Stimulated activated CD4-positive, alpha-beta T cell treated with anti-CD3 and anti-CD28 coated beads, Interleukin-4, amount 100 ng/mL, for 4 hours (primary cell): ENCODE measurements at places on chromosomes 6 and 20.

DNA sequence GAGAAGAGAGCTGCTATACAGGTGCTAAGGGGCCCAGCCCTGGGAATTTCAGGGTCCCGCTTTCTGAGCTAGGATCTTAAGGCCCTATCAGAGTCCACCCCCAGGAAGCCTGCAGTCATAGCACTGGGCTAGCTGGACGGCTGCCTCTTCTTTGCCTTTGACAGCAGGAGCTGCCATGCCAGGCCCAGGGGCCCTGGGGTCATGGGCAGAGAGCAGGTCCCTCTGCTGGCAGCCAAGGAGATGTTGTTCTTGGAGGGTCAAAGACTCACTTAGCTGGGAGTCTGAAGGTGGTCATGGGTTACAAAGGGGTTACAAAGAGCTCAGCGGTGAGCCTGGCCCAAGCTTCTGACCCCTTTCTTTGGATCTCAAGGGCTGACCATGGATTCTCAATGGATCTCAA, 52.7 kb downstream of the RPP21 start:
- DNase-seq, result no peak

DNA sequence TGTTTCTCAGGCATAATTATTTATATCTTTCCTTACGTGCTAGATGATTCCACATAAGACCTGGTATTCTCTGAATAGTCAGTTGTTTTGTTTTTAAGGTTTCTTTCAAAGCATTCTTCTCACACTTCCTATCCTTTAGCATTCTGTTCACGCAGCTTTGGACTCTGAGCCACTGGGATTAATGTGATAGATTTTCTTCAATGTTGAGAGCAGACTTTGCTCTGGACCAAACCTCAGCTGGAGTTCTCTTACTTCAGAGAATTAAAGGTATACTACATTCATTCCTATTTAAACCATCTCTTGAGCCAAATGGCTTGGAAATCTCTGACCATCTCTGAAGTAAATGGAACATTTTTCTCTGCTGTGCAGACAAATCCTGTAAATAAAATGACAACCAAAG, 70.7 kb upstream of the TRAF3IP2 start:
- DNase-seq, result no peak

GRCh38 chr6:9404351-9405146, 969.2 kb upstream of the SLC35B3 start:
- DNase-seq, result no peak

DNA sequence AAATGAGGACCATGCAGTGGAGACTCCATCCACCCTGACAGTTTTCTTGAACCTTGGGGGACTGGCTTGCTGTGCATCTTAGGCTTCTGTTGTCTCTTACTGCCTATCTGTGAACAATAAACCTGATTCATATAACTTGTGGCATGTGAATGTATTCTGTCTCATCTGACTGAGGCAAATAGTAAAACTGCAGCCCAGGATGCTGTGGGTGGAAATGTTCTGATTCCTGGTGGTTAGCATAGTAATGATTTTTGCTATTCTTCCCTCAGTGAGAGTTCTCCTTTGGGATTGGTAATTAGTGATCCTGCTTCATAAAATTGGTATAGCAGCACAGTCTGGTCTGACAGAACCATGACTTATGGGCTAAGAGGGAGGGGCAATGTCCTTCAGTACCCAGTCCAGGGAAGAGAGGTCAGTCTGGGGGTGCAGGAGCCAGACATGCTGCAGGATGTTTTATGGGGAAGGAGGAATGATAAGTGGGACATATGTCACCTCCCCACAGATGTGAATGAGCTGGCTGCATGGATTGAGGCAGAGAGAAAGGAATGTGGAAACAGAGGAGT, 147.1 kb downstream of the OR2B2 start:
- no peak for DNase-seq

GRCh38 chr20:49452011-49452482, 30.4 kb downstream of the KCNB1 start:
- DNase-seq, result no peak

- peak; percentile 74 for DNase-seq
These were observed 8.1 kb upstream of the ATXN1 start for GRCh38 chr6:16769131-16769985.

- DNase-seq, result no peak
These were observed 13.8 kb downstream of the SYNGAP1 start for GRCh38 chr6:33433544-33434191.

GRCh38 chr20:19986419-19986818, 30.7 kb upstream of the NAA20 start:
- DNase-seq, result no peak

DNA sequence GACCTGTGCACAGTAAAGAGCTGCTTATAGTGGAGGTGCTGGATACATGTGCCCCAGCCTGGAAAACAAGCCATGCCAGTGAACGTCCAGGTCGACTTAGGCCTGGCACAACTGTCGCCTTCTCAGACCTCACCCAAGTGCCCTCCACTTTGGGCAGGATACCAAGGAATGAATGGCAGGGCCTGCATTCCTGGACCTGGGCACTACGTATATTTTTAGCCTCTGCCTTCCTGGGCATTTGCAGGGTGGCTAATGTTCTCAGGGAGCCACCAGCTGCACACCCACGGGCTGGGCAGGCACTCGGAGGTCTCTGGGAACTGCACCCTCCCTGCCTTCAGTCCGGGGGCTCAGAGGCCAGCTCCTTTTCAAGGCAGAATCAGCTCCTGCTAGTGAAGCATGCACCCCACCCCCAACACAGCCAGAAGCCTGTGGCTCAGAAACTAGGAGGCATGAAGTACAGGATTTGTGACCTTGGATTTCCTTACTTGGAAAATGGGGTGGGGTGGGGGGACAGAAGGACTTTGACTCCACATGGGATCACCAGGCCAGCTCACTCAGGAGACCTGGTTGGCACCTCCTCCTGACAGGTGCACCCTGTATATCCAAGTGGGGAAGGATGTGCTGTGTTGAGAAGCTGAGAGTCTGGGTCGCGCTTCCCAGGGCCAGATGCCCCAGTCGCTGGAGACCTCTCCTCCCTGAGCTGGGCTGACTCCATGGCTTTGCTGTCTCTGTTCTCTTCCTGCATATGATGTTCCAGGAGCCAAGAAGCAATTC, 2.5 kb upstream of the LSM14B start:
- DNase-seq, result no peak

- DNase-seq, result no peak
These were observed 211.9 kb downstream of the OR2B2 start for GRCh38 chr6:27700337-27700736.

DNA sequence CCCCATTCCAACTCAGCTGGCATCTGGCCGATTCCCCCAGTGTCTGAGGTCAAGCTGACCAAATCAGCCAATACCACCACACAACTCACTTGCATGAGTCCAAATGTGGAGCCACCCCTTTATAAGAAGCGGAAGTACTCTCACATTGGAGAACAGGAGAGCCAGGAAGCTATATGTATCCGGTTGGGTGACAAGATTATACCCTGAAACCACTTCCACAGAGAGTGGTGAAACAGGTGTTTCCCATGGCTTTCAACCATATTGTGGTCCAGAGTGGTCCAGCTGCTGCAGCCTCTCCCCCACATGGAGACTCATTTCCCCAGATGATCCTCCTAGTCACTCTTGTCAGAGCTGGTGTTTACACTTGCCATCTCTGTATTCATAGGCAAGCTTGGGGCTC, 24.0 kb upstream of the SERINC1 start:
- no peak for DNase-seq

GRCh38 chr6:149939909-149940671, 1.7 kb upstream of the ULBP2 start:
- no peak for DNase-seq

DNA sequence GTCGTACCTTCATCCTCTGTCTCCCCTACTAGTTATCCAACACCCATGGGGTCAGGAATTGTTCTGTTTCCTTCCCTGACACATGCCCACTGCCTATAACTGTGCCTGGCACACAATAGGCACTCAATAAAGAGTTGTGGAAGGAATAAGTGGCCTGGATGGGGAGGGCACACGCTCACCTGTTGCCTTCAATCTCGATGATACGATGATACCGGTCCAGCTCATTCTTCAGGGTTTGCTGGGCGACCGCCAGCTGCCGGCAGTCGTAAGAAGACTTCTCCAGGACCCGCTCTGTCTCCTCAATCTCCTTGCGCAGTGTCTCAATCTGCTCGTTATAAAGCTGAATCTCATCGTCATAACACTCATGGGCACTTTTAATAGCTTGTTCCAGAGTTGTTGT, 32.5 kb downstream of the BFSP1 start:
- no peak for DNase-seq

GRCh38 chr20:32281711-32282110, 4.3 kb downstream of the KIF3B start:
- DNase-seq, result peak; percentile 4

DNA sequence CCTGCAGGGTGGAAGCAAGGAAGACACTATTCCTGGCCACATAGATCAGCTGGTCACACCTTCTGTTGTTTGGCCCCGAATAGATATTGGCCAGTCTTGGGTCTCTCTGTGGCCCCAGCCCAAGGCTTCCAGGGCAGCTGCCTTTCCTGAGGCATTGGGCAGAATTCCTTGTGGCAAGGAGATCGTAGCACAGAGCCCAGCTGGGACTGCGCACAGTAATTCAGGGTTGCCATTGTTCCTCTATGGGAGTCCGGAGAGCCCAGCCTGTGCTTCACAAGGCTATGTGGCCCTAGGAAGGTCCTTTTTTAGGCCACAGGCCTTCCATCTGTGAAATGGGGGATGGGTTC, 6.9 kb downstream of the SGK2 start:
- no peak for DNase-seq

DNA sequence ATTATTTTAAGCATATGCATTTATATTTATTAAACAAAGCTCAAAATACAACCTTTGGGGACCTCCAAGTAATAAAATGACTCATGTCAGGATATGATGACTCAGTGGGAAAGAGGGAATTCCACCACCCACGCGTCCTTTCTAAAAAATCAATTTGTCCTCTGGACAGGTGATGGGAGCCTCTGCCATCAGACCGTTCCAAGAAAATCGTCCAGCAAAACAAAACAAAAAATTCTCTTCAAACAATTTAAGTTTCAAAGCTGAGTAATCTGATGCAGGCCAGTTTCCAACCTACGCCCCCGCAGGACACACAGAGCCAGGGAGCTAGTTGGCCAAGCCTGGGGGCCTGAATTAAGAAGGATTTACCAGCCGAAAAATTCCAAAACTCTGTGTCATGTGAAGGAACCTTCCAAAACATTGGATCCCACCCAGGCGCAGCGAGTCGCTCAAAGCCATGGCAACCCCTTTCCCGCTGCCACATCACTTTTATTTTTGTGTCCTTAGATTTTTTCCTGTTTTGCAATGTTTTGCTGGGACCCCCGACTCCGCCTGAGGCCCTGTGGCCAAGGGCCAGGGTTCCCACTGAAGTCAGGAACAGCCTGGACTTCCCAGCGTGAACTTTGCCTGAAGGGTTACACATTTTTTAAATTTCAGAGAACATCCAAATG, 95.3 kb downstream of the NFATC2 start:
- no peak for DNase-seq

DNA sequence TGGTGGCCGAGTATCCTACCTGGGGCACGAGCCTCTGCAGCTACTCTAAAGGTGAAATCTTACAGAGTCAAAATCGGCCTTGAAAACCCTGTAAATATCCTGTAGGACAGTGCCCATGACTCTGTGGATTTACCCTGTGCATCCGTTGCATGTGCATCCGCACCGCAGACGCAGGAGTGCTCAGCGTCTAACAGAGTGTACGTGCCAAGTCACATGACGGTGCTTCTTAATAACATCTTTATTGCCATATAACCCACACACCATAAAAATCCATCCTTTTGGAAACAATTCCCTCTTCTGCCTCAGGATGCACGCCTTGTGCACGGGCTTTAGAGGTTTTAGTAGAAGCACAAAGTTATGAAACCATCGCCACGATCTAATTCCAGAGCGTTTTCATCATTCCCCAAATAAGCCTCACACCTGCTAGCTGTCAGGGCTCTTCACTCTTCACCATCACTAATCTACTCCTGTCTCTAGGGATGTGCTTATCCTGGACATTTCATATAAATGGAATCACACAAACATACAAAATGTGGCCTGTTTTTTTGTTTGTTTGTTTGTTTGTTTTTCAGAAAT, 384.5 kb upstream of the SULF2 start:
- DNase-seq, result no peak

GRCh38 chr6:51352506-51353029, 533.9 kb downstream of the TFAP2B start:
- DNase-seq, result no peak

DNA sequence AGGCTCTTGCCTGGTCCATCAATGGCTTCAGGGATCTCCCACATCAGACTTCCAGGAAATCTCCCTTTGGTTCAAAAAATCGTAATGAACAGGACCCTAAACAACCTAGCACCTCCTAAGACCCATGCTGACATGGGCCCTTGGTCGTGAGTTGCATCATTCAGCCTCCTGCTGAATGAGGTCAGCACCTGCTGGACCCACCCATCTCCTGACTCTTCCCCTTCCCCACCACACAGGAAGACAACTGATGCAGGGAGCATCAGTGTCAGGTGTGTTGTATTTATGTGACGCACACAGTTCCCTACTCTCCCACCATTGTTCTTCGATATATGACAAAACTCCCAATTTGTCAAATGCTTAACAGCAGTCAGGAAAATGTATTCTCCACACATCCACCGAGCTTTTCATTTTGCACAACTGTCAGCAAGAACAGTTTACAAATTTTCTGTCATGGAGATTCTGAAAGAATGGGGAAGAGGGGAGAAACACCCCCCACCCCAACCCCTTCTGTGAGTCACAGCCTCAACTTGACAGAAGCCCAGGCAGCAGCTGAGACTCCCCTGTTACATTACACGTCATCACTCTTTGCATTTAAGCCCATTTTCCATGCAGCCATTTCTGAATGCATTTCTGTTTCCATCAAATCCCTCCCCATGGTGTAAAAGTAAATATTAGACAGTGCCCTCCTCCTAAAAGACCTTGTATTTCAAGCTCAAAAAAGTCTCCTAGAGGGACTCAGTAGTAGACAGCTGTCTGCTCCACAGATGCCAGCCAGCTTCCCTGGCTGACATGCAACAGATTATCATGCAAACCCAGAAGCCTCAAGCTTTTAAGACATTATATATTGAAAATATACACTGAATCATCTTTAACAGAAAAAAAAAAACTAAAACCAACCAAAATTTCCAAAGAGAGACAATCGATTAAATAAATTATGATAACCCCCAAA, 577.5 kb downstream of the PTPRT start:
- DNase-seq, result no peak

DNA sequence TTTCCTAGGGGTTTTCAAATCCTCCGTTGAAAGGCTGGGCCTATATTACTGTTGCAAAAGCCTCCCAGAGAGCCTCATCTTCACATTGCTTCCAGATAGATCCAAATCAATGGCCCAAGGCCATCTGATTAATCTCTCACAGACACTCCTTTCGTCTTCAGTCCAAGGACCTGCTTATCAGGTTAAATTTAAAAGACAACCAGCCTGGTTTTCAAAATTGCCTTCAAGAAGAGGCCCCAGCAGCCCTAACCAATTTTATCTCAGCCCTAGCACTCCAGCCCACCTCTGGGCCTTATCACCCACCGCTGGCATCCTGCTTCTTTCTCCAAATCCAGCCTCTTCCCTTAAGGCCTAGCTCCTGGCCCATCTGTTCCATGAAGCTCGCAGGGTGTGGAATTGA, 15.5 kb upstream of the CCND3 start:
- no peak for DNase-seq

- no peak for DNase-seq
These were observed 95.0 kb downstream of the ERMARD start for GRCh38 chr6:169846286-169847056.
